Activated naive CD4-positive, alpha-beta T cell treated with Interleukin-2 at 50 U/mL for 16 hours (primary cell): ENCODE measurements at places on chromosomes 1 and 21.

DNA sequence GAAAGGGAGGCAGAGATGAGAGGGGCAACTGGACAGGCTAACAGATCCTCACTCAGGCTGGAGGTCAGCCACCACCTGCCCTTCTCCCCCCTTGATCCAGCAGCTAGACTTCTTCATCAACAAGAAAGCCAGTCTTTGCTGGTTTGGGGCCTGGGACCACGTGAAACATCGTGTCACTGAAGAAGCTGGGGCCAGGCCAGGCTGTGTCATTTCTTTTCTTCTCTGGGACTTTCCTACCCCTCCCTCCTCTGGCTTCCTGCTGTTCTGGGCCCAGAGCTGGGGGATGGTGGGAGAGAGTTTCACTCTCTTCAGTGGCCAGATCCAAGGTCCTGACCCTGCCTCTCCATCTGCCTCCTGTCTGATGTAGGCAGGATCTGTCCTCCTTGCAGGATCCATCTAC is 18.1 kb upstream of the SLC26A9 start:
- no peak for DNase-seq

GRCh38 chr1:16174261-16174868 is 18.5 kb upstream of the EPHA2 start:
- no peak for DNase-seq

GRCh38 chr1:58895559-58896145 is 111.8 kb upstream of the JUN start:
- DNase-seq, result no peak

DNA sequence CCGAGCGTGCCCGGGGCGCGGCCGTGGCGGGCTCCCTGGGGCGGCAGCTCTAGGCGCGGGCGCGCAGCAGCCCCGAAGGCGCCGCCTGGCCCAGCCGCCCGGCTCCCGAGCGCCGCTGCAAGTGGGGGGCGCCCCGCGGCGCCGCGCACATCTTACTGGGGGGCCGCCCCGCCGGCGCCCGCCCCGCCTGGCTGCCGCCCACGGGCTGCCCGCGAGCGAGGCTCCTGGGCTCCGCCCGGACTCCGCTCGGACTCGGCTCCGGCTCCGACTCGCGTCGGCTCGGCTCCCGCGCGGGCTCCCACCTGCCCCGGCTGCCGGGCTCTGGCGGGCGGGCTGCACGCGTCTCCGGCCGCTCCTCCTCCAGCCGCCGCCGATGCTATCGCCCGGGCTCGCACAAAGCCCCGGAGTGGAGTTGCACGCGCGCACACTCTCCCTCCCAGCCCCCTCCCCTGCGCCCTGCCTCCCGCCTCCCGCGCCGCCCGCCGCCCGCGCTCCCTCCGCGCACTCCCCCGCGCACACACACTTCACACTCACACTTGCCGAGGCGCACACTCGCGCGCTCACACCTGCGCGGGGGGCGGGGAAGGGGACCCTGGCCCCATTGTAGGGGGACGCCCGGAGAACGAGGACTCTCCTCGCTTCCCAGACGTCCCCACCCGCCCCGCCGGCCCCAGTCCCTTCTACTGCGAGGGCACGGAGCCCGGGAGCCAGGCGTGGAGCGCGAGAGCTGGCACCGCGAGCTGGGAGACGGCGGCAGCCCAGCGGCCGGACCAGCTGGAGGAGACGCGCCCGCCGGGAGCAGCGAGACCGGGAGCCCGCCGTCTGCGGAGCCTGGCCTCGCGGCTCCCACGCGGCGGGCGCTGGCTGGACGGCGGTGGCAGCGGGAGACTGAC is at the start of gene GRIK3:
Gene GRIK3 (minus strand): TSS at position 395 of the 893 bp plus-strand sequence. CDS start 407 bp downstream, outside the sequence.
- no peak for DNase-seq

DNA sequence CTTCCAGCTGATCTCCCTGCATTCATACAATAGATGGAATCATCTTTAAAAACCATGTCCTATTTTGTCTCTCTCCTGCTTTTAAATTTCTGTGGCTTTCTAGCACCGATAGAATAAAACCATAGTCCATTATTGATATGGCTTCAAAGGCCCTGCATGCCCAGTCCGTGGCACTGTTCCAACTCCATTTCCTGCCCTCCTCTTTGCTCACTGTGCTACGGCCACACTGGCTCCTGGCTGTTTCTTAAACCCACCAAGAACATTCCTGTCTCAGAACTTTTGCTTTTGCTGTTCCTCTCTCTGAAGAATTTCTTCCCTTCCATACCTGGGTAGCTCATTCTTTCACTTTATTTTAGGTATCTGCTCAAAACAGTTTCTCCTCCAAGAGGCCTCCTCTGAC is 7.2 kb downstream of the SLAMF1 start:
- DNase-seq, result no peak

DNA sequence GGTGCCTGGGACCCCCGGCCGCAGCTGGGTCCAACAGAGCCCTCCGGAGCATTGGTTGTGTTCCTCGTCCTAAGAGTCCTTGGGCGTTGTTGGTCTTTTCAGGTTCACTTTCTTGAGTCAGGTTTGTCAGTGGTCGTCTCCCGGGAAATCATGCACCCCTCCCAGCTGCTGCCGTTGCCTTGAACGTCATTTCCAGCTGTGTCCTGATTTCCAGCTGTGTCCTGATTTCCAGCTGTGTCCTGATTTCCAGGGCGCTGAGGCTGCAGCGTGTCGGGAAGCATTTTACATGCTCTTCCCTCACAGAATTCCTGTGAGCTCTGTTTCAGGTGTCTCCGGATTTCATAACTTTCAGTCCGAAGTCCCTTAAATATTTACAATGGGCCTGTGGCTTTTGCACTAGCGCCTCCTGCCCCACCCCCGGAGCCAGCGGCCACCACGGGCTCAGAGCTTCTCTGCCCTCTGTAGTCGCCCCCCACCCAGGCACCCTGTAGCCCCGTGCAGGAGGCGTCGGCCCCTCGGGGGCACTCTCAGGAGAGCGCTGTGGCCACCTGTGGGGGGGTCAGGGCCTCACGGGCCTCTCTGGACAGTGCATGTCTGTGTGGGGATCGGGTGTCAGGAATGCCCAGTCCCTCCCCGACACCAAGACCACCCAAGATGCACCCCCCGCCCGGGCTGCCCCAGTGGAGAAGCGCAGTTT is 66.7 kb downstream of the COL18A1 start:
- no peak for DNase-seq

GRCh38 chr1:80535466-80535865 is 1265.3 kb upstream of the ADGRL2 start:
- no peak for DNase-seq

DNA sequence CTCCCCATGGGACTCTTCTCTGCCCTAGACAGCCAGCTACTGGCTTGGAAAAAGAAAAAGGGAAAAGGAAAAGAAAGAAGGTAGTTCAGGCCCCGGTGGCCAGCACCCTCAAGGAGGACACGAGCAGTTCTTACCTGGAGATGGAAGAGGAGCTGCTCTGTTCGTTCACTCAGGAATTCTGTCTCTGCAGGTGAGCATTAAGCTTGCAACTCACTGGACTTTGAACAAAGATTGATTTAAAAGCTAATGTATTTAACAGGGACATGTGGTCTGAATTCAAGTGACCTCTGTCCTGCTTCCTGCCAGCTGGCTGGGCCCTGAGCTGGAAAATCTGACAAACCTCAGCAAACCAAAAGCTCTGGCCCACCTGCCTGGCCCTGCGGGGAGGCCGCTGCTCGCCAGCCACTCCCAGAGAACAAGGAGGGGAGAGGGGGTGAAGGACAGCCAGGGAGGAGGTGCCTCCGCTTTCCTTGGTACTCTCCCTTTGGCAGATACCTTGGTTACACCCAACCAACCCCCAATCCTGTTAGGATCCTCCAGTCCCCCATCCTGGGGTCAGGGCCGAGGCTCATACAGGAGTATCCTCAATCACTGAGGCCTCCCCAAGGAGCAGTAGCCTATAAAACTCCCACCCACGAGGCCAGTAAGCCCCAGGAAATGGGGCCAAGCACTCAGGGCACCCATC is at the start of gene PDZK1:
Gene PDZK1 (minus strand): TSS at position 186 of the 685 bp plus-strand sequence. CDS start 19,347 bp downstream, outside the sequence.
- DNase-seq, result no peak

GRCh38 chr21:19510653-19511052 is 1107.1 kb upstream of the TMPRSS15 start:
- no peak for DNase-seq

DNA sequence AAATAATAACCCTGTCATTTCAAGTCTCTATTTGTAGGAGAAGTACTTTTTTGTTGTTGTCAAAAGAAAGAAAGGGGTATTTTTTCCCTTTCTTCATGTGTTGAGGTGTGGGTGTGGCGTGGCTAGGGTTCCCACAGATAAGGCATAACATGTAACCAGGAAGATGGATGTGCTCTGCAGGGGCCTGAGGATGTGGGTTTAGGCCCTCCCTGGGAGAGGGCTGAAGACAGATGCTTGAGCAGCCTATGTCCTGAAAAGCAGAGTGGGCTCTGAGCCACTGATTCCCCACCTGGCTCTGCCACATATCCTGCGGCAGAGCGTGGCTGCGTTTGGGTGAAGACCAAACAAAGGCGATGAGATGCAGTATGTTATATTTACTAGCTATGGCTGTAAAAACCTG is 13.9 kb upstream of the ADAR start:
- DNase-seq, result no peak

DNA sequence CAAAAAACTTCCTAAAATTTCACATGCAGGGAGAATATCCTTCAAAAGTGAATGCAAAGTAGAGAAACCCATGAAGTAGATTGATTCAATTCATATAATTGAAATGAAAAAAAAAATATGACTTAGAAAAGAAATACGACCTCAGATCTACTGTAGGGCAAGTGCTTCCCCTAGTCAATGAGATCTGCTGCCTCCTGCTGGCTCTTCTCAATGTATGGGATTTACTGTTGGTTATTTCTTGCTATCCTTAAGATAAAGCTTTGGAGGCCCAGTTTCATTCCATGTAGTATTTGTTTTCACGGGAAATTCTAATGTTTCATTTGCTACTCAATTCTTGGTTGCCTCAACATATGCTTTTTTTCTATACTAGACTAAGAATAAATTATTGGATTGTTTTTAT is 46.2 kb downstream of the ZNF648 start:
- DNase-seq, result no peak

GRCh38 chr1:63864224-63864641 is 90.4 kb downstream of the ROR1 start:
- no peak for DNase-seq

DNA sequence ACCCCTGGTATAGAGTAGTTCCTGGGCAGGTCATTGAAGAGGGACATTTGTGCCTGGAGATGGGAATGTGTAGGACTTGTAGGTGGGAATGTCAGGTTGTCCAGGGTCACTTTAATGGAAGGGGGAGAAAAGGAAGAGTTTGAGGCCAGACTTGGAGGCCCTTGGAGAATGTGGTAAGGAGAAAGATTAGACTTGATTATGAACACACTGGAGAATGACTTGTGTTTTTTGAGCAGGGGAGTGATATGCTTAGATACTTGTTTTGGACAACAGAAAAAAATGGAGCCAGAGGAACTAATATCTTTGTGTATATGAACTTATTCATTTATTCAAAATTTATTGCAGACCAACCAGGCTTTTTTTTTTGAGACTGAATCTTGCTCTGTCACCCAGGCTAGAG is 17.9 kb downstream of the ELAPOR1 start:
- DNase-seq, result no peak

- no peak for DNase-seq
Observed at GRCh38 chr1:41633764-41634163, 149.3 kb upstream of the EDN2 start.

GRCh38 chr1:164472841-164473240 is 86.1 kb upstream of the PBX1 start:
- DNase-seq, result no peak

- DNase-seq, result no peak
Observed at GRCh38 chr1:46553506-46553905, 2.1 kb upstream of the KNCN start.

DNA sequence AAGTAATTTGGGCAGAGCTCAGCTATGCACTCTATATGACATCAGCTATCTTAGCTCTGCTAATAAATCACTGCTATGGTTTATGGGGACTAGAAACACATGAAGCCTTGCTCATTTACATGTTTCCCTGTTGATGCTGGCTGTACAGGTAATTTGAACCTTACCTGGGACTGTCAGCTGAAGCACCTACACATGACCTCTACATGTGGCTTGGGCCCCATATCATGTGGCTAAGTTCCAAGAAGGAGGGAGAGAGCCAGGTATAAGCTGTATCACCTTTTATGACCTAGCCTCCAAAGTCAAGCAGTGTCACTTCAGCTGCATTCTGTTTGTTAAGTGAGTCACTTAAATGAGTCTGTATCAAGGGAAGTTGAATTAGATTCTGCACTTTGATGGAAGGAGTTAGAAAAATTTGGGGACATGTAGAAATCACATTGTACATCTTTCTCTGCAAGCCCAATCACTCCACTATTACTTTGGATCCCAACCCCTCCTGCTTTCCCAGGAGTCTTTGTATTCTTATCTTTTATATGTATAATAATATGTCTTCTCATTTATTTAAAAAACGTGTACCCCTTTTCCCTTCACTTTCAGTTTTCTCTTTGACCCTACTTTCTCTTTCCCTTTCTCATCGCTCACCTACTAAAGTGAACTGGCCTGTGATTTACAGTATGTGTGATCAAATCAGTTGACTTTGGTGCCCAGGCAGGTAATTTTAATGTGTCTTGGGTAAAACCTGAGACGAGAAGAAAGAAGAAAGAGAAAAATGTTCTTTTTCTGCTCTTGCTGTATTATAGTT is 53.4 kb upstream of the PRKACB start:
- DNase-seq, result no peak

GRCh38 chr1:65491472-65491871 is 71.0 kb downstream of the LEPR start:
- DNase-seq, result no peak

GRCh38 chr21:28418726-28419514 is 573.8 kb downstream of the LTN1 start:
- no peak for DNase-seq

DNA sequence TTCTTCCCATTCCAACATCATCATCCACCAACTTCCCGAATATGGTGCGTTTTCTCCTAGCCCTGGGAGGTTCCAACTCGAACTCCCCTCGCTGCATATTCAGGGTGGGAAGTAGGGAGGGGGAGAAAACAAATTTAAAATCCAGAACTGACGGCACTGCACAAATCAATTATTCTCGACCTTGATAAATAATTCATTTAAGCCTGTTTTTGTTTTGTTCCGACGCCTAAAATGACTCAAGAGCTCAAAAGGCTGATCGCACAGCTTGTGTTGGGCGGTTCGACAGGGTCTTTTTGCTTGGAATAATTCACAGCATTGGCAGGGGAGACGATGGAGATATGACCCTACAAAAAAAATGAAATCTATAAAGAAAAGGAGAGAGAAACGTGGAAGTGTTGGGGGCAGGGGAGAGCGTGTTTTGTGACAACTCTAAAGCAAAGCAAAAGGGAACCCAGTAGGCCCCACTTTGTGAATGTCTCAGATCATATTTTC is 3.1 kb upstream of the BARHL2 start:
- DNase-seq, result no peak

DNA sequence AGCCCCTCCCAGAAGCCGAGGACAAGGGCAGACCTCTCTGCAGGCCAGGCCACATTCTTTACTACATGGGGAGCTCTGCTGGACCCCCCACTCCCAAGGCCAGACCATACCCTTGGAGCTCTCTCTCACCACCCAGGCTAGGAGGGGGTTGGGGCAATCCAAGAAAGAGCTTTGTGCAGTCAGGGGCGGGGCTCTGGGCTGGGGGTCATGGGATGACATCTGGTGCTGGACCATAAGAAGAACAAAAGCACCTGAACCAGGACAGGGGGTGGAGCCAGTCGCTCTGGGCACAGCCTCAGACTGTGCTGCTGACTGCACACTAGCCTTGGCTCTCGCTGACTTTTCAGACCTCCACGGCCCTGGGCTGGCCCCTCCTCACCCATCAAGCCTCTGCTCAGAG is 23.1 kb upstream of the AJAP1 start:
- DNase-seq, result no peak
